ENCODE measurements at places on chromosomes 12 and 14.

GRCh38 chr14:99415496-99416281 lies 65.0 kb downstream of the SETD3 start:
- peak; percentile 82 for DNase-seq

DNA sequence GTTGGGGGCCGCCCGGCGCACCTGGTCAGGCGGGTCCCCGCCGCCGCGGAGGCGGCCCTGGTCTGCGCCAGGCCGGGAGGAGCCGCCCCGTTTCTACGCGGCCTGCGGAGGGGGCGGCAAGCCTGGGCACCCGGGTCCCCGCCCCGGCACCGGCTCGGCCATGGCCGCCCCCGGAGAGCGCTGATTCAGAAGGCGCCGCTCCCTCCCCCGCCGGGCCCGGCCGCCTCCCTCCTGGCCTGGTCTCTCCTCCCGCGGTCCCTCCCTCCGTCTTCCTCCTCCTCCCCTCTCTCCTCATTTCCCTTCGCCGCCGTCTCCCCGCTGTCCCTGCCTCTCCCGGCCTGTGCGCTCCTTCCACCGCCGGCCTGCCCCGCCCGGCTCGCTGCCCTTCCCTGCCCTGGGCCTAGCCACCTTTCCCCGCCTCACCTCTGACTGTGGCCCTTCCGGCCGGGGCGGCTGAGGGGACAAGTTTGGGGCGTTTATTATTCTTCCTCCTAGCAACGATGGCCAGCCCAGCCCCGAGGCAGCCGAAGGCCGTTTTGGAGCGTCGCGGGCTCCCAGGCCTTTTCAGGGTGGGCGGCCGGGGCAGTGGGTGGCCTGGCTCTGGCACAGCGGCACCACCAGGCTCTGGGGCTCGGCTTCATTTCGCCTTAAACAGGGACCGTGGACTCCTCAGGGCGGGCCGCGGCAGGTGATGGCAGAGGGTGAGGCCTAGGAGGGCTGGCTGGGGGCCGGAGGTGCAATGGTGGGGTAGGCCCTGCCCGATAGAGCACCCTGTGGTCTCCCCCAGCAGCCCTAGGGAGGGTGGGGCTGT lies 768 bp downstream of the CEP170B start:
- DNase-seq, result peak; percentile 54

DNA sequence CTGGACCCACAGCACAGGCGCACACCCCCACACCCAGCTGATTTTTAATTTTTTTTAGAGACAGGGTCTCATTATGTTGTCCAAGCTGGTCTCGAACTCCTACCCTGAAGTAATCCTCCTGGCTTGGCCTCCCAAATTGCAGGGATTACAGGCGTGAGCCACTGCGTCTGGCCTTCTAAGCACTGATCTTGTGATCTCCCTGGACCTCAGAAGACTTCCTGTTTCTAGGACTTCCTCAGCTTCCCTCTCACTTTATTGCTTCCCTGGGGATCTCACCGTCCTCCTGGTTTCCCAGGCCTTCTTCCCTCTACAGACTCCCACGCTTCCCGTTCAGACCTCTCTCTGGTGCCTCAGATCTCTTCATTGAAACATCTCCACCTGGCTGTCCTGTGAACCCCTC lies 13.8 kb downstream of the ZNF839 start:
- DNase-seq, result no peak

DNA sequence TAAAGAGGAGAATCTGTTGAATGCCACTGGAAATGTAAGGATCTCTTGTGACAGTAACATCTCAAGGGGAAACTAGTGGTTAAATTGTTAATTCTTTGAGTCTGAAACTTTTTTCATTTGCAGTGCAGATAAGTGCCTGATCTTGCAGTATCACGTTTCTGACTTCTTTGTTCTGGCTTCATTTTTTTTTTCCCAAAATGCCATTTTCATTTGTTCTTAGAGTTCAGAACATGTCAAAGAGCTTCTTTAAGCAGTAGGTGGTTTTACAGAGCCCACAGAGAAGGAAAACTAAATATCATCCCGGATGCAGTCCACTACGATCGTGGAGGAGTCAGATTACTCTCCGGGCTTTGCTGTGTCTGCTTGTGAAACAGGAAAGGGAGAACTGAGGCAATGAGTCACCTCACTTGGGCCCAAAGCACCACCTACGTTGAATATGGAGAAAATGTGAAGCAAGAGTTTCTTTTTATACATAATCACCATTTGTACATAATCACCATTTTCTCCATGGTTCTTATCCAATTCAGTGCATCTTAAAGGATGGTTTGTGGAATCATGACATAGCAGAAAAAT lies 43.9 kb downstream of the HMGA2 start:
- peak; percentile 91 for DNase-seq

DNA sequence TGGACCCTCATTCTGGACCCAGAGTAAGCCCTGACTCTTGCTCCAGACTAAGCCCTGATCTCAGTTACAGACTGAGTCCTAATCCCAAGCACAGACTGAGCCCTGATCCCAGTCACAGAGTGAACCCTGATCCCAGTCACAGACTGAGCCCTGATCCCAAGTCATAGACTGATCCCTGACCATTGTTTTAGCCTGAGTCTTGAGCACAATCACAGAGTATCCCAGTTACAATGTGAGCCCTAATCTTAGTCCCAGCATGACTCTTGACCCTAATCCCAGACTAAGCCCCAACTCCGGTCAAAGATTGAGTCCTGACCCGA lies 240.6 kb downstream of the RBM19 start:
- DNase-seq, result no peak

- DNase-seq, result no peak
Measured at GRCh38 chr12:77953528-77954205, 123.0 kb downstream of the NAV3 start.

DNA sequence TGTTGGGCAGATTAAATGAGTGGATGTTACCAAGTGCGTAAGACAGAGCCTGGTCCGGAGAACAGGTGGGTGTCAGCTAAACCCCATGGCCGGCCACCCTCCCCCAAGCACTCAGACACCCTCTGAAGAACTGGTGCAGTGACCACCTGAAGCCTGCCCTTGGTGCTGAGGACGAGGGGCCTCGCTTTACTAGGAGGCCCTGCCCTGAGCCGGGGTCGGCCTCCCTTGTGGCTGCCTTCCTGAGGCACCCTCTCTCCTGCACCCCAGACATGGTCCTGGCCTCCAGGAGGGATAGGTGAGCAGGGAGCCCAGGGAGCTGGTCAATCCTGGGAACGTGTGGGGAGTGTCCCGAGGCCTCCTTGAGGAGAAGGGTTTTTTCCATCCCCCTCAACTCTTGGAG lies 4.9 kb upstream of the KIF26A start:
- DNase-seq, result no peak

DNA sequence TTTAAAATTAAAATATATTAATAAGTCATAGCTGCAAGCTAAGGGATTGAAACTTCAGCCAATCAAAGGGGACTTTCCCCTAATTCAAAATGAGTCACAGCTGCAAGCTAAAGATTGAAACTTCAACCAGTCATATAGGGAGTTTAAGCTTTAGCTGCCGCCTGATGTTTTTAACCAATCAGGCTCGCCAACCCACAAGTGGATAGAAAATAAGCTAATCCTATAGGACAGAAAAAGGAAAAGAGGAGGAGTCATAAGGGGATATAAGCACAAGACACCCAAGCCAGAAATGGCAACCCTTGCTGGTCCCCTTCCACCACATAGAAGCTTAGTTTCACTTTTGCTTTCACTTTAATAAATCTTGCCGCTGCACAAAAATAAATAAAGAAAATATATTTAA lies 1154.6 kb downstream of the GALC start:
- peak; percentile 8 for DNase-seq

GRCh38 chr14:33567023-33567728 lies 383.7 kb downstream of the EGLN3 start:
- DNase-seq, result no peak

DNA sequence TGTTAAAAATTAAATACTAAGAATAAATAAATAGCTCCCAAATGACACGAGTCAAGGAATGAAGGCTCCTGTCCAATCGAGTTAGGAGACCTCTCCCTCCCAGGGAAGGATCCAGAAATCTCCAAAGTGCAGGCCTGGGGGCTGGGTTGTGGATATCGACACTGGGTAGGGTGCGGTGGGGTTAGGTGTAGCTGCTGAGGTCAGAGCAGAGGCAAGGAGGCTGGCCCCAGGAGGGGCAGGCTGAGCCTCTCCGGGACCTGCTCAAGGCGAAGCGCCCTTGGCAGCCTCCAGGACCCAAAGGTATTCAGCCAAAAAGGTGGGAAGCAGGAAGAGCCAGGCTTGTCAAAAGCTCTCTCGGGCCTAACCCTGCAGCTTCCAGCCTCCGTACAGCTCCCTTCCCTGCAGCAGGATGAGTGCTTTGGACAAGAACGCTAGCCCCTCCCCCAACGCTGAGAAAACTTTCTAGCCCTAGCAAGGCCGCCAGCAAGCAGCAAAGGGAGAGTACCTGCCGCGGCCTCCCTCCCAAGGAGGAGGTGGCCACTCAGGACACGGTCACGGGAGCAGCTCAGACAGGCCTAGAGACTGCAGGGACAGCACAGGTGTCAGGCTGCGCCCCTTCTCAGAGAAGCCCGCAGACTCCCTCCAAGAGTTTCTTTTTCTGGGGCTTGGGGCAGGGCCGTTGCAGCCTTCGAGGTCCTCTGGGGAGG lies 3.7 kb upstream of the PNMA1 start:
- no peak for DNase-seq

DNA sequence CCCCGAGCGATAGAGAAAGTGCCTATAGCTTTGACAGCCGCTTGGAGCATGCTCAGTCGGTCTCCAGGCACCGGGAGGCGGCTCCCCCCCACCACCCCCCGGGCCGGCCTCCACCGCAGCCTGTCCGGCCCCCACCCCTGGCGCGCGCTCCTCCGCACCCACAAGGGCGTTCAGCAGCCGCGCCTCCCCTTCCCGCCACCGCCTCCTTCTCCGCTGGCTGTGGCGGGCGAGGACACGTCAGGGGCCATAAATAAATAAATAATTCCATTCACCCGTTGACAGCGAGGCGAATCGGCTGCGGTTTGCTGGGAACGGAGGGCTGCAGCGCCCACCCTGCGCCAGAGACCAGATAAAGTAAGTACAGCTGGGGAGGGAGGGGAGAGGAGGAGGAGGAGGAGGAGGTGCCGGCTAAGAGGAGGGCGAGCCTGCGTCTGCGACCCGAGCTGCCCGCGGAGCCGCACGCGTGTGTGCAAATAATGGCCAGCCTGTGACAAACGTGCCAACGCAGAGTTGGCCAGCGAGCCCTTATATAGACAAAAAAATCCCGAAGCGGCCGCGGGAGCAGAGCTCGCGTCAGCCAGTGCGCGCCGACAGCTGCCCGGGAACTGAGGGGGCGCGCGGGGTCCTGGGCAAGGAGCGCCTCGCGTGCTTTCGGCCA lies at the start of gene SLC16A7:
TSS of gene SLC16A7 (plus strand) at position 147 of the 658 bp plus-strand sequence. CDS start 108,773 bp downstream, outside the sequence.
- DNase-seq, result peak; percentile 87

DNA sequence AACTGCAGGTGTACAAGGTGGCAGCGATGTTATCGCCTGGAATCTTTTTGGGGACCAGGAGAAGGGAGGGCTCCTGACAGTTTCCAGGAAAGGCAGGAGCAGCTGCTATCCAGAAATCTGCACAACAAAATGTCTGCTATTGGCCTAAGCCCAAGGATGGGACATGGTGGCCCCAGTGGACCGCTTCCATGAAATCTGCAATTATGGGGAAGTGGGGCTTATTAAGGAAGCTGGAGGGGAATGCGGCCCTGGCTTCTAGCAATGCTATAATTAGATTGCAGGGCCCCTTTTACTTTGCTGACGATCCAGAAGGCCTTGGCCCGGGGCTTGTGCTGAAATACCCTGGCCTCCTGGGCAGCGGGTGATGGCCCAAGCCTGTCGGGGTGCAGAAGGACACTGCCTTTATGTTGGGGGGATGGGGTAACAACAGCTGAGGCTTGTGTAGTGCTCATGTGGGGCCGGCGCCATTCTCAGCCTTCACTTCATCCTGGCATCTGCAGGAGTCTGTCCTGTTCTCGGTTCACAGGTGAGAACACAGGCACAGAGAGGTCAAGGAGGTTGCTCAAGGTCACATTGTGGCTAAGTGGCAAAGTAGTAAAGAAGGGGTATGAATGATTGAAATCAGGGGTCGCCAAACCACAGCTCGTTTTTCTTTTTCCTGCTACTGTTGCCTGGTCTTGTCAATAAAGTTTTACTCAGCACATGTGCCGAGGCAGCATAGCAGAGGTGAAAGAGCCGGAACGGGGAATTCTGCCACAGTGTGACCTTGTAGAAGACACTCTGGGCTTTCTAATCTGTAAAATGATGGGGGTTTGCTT lies 153.5 kb downstream of the RBM19 start:
- DNase-seq, result no peak

DNA sequence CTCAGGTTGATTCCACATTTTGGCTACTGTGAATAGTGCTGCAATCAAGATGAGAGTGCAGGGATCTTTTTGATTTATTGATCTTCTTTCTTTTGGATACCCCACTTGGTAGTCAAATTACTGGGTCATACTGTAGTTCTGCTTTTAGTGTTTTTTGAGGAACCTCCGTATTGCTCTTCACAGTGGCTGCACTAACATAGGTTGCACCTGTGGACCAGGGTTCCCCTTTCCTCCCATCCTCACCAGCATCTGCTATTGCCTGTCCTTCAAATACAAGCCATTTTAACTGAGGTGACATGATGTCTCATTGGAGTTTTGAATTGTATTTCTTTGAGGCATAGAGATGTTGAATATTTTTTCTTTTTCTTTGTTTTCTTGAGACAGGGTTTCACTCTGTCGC lies 152.5 kb upstream of the TMEM132C start:
- DNase-seq, result peak; percentile 3

DNA sequence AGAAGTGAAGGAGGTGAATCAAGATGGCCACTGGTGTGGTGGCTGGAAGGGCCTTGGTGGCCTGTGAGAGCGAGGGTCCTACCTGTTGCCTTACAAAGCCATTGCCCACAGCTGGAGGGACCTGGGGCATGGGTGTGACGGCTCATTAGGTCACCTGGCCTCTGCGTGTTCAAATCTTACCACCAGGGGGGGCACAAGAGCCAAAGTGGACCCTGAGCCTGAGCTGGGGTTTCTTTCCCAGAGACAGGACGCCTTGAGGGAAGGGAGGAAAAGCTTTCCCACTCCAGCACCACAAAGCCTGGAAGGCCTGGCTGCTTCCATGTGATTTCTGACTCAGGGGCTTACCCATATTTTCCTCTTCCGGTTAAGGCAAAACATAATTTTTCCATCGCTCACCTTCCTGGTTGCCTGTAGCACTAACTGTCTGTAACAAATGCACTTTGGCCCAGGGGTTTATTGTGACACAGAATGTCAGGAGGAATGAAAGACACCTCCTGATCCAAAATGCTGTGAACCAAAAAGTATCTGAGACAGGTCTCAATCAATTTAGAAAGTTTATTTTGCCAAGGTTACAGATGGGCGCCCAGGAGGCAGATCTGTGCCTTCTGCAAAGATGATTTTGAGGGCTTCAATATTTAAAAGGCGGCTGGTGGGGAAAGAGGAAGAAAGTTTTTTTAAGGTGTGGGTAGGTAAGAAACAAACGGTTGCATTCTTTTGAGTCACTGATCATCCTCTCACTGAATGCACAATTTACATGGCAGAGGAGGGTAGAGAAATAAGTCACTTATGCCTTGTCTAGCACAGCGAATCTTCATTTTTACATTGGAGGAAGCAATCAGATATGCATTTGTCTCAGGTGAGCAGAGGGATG lies 4.3 kb upstream of the CD9 start:
- peak; percentile 84 for DNase-seq
